Left ventricle myocardium superior (tissue), 1 donor: ENCODE measurements at places on chromosomes 3 and 15. TPM values are rescaled to one million over a fixed set of nuclear protein-coding genes. Genes with fewer than 3 reads are reported as not detected.
A peak's percentile ranks its signal among the peaks of the same experiment; 100 is the strongest.

GRCh38 chr15:60704717-60705116 is 225.8 kb upstream of the ICE2 start:
- DNase-seq, result no peak

DNA sequence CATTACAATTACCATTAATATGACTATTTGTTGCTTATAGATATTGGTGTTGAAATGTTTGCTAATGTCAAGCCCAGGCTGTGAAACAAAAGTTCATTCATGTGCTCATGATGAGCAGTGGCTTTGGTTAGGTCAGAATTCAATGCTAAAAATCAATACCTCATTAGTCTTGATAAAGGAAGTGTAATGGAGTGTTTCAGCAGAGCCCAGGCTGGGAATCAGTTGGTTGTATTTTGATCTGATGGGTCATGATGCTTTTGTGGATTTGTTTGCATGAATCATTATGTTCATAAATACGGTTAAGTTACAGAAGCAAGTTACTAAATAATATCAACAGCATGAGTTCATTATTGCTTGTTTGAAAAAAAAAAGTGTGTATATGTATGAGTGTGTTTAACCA is 13.6 kb upstream of the ZNF774 start:
- no peak for DNase-seq

- DNase-seq, result no peak
These were observed 90.5 kb downstream of the MRPL46 start for GRCh38 chr15:88376574-88377174.

GRCh38 chr15:31128919-31129768 is 27.6 kb upstream of the TRPM1 start:
- DNase-seq, result peak; percentile 84

GRCh38 chr3:152123457-152123856 is 145.3 kb upstream of the MBNL1 start:
- no peak for DNase-seq

GRCh38 chr3:80355144-80355543 is 587.3 kb upstream of the ROBO1 start:
- no peak for DNase-seq

DNA sequence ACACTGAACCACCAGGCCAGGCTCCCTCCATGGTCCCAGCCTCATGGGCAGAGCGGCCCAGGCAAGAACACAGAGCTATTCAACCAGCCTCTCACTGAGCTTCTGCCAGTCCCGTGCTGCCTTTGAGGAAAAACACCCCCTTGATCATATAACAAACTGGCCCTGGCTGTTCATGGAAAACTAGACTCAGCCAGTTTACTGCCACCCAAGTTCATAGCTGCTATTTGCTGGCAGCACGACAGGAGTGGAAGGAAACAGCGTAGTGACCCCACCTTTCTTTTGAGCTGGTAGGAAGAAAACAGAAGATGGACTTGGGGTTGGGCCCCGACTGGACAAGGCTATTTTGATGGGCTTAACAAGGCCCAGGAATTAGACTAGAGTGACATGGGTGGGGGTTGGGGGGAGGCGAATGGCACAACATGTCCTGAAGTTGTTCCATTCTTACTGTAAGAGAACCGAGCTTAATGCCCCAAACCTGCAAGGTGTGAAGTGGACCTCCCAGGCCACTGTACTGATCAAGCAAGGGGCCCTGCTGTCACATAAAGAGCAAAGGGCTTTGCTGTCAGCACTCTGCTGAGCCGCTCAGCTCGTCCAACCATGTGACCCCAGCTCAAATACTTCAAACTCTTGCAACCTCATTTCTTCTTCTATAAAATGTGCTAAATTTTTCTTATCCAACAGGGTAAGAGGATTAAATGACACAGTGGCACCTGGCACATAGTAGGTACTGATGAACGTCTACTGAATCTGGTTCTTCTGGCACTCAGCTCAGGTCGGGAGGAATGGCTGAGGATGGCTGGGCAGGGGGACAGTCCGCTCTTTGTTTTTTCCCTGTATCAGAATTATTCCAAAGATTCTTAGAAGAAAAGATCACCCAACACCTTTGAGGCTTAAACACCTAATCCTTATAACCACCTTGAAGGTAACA is 1.6 kb downstream of the FBXL22 start:
- DNase-seq, result no peak

DNA sequence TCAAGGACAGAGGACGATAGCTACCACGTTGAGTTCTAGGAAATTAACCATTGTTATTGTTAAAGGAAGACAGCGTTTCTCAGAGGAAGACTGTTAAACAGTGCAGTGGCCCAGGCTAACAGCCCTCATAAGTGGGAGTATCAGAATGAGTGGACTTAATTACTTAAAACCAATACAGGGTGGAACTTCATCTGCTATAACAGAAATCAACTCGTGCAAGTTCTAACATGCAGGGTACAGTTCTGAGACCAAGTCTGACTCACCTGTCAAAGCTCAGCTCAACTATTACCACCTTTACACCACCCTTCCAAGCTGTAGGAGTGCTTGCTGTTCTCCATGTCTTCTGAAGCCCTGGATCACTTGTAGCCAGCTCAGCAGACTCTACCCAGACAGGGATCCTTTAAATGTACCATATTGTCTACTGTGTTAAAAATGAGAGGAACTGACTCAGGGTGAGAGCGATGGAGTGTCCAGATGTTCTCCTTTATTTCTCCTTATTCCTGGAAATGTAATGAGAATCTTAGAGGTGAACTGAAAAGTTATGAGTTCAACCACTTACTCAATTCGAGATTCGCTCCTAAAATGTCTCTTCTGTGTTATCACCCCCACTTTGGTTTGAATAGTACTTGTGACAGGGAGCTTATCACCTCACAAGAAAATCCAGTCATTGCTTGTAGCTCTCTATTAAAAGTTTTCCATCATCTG is 26.5 kb downstream of the CD86 start:
- DNase-seq, result no peak

GRCh38 chr3:45224824-45225464 is 1.1 kb downstream of the TMEM158 start:
- peak; percentile 82 for DNase-seq

- no peak for DNase-seq
These were observed 872.3 kb downstream of the ROBO1 start for GRCh38 chr3:78895528-78895927.

GRCh38 chr3:150412561-150413231 is 4.6 kb downstream of the TSC22D2 start:
- no peak for DNase-seq

- DNase-seq, result no peak
These were observed 15.3 kb downstream of the RFX7 start for GRCh38 chr15:56228352-56228751.

DNA sequence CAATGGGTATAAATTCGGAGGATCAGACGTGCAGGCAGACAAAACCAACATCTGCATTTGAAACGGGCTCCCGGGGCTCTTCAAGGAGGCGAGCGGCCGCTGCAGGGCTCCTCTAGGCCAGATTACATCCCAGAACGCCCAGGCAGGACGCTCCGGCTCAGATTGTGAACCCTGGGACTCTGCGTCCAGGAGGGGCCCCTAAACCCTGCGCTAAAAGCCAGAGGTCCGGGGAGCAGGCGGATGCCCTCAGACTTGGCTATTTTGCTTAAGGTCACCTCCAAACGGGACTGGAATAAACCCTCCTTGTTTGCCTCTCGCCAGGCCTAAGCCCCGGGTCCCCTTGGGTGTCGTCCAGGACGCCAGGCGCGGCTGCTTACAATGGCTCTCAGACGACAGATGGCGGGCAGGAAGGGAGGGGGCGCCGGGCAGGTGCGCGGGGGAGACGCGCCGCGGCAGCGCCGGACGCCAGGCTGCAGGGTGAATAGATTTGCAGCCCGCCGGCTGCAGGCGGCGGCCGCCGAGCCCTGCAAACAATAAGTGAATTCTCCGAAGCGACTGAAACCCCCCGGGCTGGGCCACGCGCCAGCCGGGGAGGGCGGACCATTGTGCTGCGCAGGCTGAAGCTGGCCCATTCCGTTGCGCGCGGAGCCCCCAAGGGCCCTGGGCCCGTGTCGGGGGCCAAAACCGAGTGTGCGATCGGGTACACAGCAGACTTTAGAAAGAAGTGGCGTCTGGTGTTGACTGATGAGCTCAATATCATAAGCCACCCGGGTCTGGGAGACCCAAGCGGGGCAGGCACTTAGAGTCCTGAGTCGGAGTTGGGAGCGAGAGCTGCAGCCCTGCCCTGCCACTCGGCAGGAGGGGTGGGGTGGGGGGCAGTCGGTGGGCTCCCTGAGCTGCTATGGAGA is 32.3 kb upstream of the AMOTL2 start:
- peak; percentile 70 for DNase-seq

DNA sequence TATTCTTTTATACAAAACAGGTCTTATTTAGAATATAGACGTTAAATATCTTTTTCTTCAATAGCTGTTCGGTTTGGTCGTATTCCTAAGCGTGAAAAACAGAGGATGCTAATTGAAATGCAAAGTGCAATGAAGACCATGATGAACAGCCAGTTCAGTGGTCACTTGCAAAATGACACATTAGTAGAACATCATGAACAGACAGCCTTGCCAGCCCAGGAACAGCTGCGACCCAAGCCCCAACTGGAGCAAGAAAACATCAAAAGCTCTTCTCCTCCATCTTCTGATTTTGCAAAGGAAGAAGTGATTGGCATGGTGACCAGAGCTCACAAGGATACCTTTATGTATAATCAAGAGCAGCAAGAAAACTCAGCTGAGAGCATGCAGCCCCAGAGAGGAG is 16.8 kb downstream of the NR1D2 start:
- no peak for DNase-seq

DNA sequence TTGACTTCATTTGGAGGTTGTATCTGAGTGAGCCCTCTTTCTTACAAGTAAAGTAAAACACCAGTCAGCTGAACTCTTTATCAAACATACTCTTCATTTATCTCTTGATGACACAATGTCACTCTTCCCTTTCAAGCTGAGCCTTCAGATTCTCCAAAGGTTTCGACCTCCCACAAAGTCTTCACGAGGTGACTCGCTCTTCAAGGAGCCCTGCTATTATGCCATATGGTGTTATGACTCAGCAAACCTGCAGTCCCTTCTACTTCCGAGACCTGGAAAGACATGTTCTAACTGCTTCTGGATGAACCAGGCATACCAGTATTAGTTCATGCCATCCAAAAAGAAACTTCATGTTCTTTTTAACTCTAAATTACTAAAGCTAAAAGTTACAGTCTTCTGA is 23.1 kb downstream of the AADAC start:
- DNase-seq, result no peak

NPAP1 gene
- total RNA-seq, result not detected

HAUS2 gene
- 12.2 TPM for total RNA-seq

FBXL2 gene
- 2.1 TPM for total RNA-seq

FAN1 gene
- total RNA-seq, result 26.3 TPM

SI gene
- total RNA-seq, result not detected

CPN2 gene
- 0.40 TPM for total RNA-seq

ZNF445 gene
- 12.1 TPM for total RNA-seq
